ENCODE measurements at places on chromosomes 3 and 15. TPM values are rescaled to one million over a fixed set of nuclear protein-coding genes. Genes with fewer than 3 reads are reported as not detected.

The TMEM207 gene
- not detected for total RNA-seq

The PTPRG gene
- total RNA-seq = 0.29 TPM

The CP gene
- total RNA-seq = not detected

The NME9 gene
- not detected for total RNA-seq

The EOMES gene
- total RNA-seq = 0.47 TPM

The CADPS gene
- not detected for total RNA-seq

The UQCRC1 gene
- 575 TPM for total RNA-seq

The FGD5 gene
- not detected for total RNA-seq

The TUSC7 gene
- total RNA-seq = not detected

The SAMMSON gene
- total RNA-seq = not detected

The PLAAT1 gene
- not detected for total RNA-seq

The DAZL gene
- 0.04 TPM for total RNA-seq

The SLC38A3 gene
- total RNA-seq = 3.3 TPM

The PTH1R gene
- total RNA-seq = not detected

The SLC25A20 gene
- 17.7 TPM for total RNA-seq

The INSYN1 gene
- not detected for total RNA-seq

The SUSD5 gene
- total RNA-seq = not detected

DNA sequence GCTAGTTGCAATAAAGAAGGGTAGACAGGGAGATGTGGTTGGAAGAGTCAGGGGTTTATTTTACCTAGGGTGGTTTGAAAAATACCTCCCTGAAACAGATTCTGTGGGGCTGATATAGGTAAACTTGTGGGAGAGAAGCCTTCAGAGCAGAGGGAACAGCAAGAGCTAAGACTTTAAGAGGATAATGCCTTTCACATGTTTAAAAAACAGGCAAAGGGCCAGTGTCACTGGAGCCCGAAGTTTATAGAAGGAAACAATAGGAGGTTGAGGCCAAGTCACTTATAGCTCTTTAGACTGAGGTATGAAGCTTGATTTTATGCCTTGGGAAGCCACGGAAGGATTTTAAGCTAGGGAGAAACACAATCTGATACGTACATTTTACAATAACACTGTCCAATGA, 448.7 kb downstream of the TAFA4 start:
- no peak for DNase-seq

DNA sequence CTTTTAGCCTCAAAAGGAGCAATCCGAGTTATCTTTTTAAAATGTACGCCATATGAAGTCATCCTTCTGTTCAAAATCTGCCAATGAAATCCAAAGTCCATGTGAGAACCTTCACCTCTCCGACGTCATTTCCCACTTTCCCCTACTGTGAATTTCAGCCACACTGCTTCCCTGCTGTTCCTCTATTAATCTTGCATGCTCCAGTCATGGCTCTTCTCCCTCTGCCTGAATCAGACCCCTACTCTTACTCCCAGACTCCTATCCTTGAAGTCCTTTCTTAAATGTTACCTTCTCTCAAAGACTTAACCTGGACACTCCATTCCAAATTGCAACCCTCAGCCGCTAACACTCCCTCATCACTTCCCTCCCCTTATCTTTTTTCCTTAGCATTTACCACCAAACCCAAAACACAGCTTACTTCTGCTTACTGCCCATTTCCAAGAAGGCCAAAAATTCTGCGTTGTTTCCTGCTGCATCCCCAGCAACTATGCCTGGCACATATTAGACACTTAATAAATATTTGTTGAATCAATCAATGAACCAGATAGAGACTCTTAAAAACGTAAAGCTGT, 1.2 kb downstream of the NKIRAS1 start:
- DNase-seq = no peak

GRCh38 chr3:100653604-100654294, 44.3 kb downstream of the ADGRG7 start:
- DNase-seq = no peak

- no peak for DNase-seq
Observed at GRCh38 chr3:50418850-50419249, 59.5 kb upstream of the TMEM115 start.

DNA sequence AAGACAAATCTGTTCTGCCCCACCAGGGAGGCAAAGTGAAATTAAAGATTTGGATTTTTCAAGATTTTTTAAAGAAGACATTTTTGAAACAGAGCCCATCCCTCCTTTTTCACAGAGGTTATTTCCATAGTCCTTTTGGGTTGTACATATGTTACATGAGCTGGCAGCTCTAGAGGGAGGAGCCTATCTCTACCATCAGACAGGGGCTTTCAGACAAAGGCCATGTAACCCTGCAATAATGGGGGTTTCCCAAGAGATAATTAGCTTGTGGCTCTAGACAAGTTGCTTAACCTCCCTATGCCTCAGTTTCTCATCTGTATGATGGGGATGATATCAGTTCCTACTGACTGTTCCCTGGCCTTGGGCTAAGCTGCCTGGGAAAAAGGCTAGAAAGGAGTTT, 8.0 kb upstream of the TBC1D21 start:
- DNase-seq = no peak

DNA sequence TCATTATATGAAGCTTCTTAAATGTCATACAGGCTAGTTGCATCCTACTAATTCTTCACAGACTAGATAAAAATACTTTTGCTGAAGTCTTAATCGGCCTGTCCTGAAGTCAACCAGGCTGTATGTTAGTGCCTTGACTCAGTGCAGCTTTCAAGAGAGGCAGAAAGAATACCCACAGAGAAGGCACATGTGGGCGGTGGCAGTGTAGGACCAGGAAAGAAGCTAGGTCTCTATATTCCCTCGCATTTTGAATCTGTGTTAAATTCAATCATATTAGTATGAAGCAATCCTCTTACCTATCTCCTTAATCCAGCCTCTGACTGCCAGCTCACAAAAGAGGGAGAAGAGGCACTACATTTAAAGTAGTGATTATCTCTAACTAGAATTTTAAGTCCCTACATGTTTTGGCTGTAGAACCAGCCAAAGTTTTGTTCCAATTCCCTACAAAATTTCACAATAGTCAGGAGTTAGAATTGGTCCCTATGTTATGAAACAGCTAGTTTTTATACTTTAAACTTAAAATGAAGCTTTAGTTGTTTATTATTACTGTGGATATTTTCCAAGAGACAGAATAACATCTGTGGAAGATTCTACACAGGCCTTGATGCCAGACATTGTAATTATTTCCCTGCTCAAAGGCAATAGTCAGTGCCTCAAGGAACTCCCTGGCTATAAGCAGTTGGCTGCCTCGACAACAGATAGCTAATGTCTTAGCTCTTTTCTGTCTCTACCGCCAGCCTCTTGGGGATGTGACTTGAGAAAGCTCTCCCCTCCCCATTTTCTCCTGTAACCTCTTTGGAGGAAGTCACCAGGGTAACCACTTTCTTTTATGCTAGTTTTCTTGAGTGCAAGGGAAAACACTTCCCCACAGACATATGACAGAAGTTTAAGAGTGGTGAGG, 31.9 kb downstream of the CRTC3 start:
- no peak for DNase-seq

DNA sequence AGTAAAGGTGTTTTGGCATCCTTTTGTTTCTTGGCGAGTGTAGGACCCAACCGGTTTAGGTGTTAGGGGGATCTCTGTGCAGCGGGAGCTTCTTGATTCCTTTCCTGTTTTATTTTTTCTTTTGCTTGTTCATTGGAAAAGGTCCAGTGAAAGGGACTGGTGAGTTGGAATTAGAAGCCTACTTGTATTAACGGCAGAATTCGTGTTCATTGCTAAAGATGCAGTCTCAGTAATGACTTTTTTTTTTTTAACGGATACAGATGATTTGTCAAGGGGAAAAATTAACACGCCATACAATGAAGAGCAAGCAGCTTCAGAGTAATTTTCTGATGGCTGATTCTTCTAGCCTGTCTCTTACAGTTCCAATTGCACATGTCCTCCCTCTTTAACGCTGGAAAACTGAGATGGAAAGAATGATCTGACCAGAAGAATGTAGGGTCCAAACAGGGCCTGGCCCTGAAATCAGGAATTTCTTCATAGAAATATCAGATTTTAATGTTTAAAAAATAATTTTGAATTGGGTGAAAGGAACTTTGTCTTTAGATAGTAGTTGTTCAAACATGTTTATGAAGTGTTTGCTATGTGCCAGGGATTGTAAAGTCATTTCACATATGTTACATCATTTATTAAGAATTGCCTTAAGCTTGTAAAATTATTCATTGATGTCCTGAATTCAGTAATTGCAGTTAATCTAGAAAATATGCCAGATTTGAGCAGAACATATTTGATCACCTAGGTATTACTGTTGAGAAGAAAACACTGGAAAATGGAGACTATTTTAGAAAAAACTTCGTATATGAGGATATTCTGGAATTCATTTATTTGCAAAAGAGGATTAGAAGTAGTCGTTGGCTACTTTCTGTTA, 1.4 kb downstream of the MAPK6 start:
- peak; percentile 4 for DNase-seq

- DNase-seq = no peak
Observed at GRCh38 chr3:118011910-118012309, 1022.7 kb downstream of the IGSF11 start.

- DNase-seq = no peak
Observed at GRCh38 chr3:25007974-25008658, 419.9 kb upstream of the RARB start.

GRCh38 chr3:69900331-69900730, 99.2 kb upstream of the SAMMSON start:
- no peak for DNase-seq

- DNase-seq = no peak
Observed at GRCh38 chr3:52472239-52473000, 17.0 kb downstream of the NISCH start.

GRCh38 chr3:31223278-31223677, 309.4 kb upstream of the STT3B start:
- DNase-seq = no peak

- no peak for DNase-seq
Observed at GRCh38 chr3:162366166-162366766, 869.7 kb downstream of the OTOL1 start.

DNA sequence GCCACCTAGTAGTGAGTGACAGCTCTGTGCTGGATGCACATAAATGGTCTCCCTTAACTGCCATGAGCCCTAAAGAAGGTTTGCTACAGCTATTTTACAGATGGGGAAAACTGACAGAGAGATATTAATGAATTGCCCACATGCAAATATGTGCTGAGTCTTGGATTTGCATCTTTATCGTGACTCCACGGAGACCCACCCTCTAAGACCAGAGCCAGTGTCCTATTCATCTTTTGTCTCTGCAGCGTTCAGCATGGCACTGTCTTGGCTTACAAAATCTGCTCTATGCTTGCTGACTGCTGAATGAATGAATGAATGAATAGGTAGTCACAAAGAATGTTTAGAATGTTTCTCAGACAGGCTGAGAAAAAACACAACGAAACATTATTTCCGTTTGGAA, 48.3 kb downstream of the BTD start:
- DNase-seq = no peak

- no peak for DNase-seq
Observed at GRCh38 chr15:67161412-67161811, 93.0 kb downstream of the AAGAB start.

DNA sequence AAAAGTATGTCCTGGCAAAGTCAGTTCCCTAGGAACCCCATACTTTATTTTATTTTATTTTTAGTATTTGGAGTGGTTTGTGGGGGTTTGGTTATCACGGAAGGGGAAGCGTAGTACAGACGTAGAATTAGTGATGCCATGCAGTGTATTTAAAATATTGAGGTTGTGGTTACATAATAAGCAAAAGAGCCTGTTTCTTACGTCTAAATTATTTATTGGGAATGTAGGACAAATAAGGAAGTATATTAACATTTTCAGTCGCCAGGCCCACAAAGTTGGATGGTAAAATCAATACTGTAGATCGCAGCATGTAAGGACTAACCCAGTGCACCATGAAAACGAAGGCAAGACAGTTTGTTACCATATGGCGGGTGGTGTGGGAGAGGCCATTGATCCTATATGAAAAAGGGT, 558 bp downstream of the DTWD1 start:
- DNase-seq = no peak

DNA sequence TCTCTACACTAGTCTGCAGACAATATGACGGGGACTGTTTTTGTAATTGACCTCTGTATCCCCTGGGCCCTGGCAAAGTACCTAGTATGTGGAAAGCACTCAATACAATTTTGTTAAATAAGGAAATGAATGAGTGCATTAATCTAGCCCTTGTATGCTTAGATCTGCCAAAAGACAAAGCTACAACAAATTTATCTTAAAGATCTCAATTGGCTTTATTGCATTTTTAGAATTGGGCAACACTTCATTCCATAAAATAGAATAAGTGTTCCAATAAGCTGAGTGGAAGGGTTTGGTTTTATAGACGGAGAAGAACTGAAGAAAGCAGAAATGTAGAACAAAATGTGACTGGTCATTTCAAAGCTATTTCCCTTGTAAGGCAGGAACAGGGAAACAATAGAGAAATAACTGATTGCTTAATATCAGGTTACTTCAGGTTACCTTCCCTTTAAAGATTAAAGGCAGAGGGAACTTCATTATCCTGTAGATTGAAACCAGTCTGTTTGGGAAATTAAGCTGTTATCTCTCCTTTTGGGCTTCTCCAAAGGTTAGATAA, 108.3 kb upstream of the MME start:
- peak; percentile 64 for DNase-seq

DNA sequence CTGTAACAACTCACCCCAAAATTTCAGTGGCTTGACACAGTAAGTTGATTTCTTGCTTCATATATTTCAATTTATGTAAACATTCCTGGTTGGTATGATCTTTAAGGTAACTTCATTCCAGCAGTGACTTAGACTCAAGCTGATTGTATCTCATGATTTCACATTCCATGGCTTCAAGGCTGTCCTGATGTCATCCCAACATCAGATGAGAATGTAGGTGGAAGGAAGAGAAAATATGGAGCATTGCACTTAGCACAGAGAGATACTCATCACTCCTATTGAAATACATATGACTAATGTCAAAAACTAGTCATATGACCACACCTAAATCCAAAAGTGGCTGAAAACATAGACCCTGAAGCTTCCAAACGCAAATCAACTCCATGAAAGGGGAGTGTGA, 793.8 kb downstream of the TBL1XR1 start:
- peak; percentile 16 for DNase-seq

DNA sequence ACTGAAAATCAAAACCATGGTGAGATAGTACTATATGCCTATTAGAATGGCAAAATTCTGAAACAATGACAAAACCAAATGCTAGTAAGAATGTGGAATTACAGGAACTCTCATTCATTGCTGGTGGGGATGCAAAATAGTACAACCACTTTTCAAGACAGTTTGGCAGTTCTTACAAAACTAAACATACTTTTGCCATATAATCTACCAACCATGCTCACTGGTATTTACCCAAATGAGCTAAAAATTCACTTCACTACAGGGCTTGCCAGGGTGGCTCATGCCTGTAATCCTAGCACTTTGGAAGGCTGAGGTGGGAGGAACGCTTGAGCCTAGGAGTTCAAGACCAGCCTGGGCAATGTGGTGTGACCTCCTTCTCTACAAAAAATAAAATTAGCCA, 40.0 kb downstream of the MYO9A start:
- DNase-seq = no peak

All from PC-3 (cell line).